ENCODE measurements at places on chromosomes 1 and 21.

GRCh38 chr1:19495000-19495656 lies 9.8 kb upstream of the CAPZB start:
- DNase-seq = no peak

DNA sequence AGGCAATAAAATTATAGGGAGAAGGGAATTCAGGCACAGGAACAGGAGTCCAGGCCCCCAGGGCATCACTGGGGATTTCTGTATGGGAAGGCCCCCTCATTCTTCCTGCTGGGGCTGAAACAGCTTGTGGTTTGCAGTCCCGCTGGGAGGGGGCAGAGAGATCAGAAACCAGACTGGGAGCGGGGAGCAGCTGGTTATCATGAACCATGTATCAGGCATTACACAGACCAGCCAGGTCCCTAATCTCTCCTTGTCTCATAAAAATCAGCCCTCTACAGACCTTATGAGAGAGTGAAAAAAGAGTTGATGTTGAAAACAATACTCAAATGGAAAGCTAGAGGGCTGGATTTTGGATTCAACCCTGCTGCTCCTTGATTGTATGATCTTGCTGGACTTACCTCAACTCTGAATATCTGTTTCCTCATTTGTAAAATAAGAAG lies 93.4 kb upstream of the F3 start:
- DNase-seq = no peak

DNA sequence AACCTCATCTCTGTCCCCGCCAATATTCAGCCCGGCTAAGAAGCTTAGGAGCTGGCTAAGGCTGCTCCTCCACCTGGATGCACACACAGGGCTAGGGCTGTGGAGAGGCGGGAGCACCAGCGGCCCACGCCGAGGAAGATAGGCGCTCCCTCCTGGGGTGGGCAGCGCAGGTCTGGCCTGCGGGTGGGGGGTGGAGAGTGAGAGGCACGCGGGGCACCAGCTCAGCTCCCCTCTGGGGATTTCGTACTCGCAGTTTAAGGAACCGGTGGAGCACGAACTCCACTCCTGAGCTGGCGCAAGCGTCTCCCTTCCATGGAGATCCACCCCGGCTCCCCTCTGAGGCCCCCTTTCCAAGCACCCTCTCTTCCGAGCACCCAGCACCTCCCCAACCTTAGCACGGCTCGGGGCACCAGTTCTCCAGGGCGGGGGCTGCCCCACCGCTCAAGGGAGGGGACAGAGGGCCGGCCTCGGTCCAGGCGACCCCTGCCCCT lies 433 bp upstream of the KAZN start:
- no peak for DNase-seq

- DNase-seq = no peak
Measured at GRCh38 chr1:75980972-75981897, 49.0 kb upstream of the ASB17 start.

GRCh38 chr1:91924146-91924545 lies 25.1 kb upstream of the BRDT start:
- DNase-seq = peak; percentile 33

DNA sequence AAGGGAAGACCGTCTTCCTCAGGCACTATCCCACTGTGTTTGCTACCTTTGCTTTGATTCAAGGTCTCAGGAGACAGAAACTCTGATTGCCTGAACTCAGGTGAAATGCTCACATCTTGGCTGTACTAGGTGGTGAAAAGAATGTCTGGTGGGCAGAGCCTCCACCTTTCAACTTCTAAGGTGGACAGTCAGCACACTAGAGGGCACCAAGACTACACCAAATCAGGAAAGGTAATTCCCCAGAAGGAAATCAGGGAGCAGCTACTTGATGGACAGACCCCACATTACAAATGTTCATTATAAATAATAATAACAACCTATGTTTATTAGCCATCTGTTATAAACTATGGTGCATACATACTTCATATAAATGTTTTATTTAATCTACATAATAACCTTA lies 220.9 kb downstream of the ATG4C start:
- no peak for DNase-seq

DNA sequence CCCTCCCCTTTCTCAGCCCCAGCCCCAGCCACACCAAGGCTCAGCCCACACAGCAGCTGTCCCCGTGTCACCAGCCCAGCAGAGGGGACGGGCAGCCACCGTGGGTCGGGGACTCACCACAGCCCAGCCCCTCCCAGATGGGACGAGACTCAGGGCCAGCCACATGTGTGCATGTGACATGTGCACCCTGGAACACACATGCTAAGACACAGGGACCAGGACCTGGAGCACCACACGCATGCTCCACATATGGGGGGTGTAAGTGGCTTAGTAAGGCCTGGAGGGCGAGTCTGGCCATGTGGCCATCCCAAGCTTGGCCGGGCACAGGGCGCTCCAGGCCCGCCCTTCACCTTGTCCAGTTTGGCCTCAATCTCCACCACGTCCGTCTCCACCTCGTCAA lies 4.0 kb downstream of the ACAP3 start:
- DNase-seq = no peak

- no peak for DNase-seq
Measured at GRCh38 chr1:11770011-11770410, 8.0 kb downstream of the C1orf167 start.

GRCh38 chr1:165679282-165680036 lies 18.9 kb downstream of the ALDH9A1 start:
- DNase-seq = no peak

DNA sequence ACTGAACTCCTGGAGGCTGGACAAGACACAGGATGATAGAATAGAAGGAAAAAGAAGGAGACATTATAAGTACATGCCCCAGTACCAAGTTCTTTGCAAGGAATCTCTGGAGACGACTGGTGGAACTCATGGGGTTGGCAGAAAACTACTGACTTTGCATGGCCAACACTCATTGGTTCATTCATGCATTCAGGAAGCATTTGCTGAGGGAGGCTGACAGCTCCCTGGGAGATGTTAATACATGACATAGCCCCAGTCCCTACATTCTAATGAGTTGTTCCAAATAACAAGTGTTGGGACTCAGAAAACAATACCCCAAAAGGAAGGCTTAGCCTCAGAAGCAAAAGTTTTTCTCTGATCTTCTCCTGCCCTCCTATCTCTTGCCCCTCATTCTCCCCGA lies 172.8 kb upstream of the IRF2BP2 start:
- no peak for DNase-seq

DNA sequence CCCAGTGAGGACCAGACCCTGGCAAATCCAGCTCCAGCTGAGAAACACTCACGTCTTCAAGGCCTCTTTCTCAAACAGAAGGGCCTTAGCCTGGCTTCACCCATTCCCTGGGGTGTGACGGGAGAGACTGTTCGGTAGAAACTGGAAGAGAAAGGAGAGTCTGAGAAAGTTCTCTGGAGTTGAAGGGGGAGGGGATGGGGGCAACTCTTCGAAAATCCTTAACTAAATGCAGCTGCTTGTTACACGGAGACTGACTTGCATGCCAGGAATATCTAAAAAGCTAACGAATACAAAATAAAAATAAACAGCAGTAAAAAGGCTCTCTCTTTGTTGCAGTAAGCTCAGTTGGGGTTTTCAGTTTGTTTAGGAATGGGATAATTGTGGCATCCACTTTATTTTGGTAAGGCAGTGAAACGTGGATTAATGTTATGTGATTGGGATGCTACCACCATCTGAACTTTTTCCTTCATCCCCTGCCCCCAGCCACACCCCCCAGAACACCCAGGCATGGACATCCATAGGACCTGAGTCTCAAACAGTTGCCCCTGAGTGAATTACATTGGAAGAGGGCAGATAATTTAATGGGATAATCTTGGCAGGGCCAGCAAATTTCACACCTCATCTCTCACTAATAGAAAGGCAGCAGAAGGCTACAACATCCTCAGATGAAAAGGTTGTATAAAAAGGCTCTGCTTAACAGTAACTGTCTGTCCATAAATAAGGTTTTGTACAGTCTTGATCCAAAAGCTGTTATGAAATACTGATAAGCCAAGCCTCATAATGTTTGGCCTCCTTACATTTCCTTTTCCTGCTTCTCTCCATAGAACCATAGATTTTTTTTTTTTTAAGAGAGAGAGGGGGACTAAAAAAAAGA lies 5.8 kb downstream of the ROR1 start:
- no peak for DNase-seq

- DNase-seq = no peak
Measured at GRCh38 chr1:235004276-235004675, 124.4 kb downstream of the TOMM20 start.

DNA sequence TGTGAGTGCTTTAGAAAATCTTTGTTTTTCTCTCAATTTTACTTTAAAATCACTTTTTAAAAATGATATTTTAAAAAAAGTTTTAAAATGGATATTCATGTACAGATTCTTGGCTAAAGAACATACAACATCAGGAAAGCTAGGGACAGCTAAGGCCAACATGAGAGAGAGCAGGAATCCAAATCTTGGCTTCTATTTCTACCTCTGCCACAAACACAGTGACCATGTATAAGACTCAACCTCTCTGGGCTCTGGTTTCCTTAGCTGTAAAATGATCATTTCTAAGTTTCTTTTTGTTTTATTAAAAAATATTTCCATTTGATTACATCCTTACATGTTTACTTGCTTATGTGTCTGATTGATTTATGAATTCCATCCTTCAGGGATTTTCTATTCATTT lies 1.2 kb downstream of the VCAM1 start:
- DNase-seq = no peak

- DNase-seq = no peak
Measured at GRCh38 chr21:16194788-16195537, 465.2 kb downstream of the USP25 start.

DNA sequence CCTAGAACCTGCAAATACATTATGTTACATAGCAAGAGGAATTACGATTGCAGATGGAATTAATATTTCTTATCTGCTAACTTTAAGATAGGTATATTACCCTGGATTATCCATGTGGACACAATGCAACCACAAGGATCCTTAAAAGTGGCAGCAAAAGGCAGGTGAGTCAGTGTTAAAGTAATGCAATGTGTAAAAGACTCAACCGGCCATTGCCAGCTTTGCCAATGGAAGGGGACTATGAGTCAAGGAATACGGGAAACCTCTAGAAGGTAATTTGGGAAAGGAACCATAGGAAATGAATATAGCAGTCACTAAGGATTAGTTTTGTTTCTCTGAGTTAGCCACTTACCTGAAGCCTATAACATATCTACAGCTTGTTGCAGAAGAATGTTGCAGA lies 692.1 kb upstream of the ZP4 start:
- DNase-seq = no peak

DNA sequence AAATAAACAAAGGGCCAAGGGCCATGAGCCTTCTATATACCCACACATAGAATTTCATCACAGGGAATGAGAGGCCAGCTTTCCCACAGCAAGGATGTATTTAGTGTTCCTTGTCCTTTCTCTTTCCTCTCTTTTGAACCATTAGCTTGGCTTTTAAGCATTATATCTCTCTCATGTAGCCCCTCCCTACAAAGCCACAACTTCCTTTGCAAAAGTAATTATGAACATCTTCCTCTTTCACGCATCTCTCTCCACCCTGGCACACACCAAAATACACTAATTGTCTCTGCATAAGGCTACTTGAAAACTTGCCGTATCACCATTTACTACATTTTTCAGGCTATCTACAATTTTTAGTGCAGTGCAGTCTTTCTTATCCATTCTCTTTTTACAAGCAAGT lies 1.9 kb upstream of the AK5 start:
- DNase-seq = no peak

GRCh38 chr1:43974443-43975248 lies at the start of gene ATP6V0B:
TSS of gene ATP6V0B (plus strand) at chr1:43974960. CDS start at chr1:43975041, 81 bp downstream.
- peak; percentile 89 for DNase-seq

GRCh38 chr1:29677028-29678024 lies 441.0 kb downstream of the PTPRU start:
- DNase-seq = no peak

DNA sequence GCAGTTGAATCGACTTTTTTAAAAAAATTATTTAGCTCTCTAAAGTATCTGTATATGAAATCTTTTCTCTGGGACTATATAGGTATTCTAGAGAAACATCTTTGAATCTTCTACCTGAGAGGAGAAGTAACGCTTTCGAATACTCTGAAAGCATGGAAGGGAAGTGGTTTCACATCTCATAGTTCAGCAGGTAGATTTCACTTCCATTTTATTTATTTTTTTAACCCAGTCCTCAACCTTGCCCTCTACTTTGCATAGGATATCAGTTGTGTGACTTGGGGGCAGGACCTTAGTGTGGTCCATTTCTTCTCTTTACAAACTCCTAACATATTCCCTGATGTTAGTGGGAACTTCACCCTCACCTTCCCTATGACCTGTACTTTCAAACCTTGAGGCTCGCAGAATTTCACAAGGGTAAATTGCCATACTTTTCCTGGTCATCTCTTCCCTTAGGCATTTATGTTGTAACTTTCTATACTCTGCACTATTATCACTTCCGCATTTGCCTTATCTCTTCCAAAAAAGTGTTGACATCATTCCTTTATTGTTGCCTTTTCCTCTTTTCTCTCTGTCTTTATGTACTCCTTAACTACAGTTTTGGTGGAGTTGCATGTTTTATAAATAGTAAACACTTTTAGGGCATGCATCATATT lies 1208.5 kb upstream of the ADGRL4 start:
- DNase-seq = no peak

DNA sequence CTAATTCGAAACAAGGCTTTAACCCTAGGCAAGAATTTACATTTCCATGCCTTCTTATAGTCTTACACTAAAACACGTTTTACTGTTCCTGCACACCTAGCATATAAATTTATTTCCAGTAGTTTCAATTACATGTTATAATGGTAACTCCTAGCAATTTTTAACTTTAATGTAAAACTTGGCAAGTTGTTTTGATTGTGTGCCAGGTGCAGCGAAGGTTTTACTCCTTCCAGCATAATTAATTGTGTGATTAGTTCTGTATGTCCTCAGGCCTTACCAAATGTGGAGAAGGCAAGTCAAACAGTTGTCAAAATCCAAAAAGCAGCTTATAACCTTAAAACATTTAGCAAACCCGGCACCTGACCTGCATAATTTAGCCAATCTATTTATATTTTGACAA lies 114.8 kb downstream of the KCNK1 start:
- DNase-seq = no peak

DNA sequence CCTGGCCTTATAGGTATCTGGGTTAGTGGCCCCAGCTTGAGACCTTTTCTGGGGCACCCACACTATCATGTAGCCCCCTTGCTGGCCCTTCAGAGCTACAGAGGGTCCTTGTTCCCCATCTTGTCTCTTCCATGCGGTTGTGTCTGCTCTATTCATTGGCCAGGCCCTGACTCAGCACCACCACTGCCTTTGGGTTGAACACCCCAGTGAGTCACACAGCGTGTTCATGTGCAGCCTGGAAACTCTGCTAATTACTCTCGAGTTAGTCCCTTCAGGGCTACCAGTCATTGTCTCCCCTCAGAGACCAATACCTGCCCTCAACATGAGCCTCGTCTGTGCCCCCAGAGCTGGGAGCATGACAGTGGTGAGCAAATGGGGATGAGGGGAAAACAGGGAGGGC lies 28.2 kb upstream of the IKBKE start:
- no peak for DNase-seq

DNA sequence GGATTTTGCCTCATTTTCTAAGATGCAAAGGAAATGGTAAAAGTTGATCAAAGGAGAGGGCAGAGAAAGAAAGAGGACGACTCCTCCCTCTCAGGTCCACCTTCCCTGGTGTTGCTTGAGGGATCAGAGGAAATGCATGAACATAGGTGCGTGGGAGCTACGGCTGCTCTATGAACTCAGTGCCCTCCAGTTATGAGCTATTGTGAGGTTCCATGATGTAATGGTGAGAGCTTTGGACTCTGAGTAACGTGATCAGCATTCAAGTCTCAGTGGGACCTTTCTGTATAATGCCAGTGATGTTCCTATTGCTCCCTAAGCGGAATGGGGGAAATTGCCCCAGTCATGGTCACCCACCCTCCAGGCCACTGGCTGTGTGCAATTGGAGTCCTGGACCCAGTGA lies 25.9 kb upstream of the NBPF3 start:
- DNase-seq = no peak
